Activated gamma-delta T cell treated with anti-CD3 and anti-CD28 coated beads, Interleukin-2, amount 50 U/mL, for 16 hours (primary cell): ENCODE measurements at places on chromosomes 3 and 15.

GRCh38 chr15:83323296-83323711, 38.8 kb upstream of the BNC1 start:
- no peak for DNase-seq

DNA sequence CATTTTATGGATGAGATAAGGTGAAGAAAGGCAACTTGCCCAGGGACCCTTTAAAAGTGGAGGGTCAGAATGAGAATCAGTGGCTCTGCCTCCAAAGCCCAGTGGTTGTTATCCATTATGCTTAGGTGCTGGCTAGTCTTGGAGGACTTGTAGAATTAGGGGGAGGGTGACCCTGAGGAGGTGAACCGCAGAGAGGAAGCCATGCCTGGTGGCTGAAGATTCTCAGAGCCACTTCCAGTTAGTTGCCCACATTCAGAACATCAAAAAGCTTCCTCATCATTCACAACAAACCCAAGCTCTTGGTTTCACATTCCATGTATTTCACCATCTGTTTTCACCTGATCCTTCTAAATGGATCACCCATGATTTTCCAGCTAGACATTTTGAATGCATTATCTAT, 11.2 kb downstream of the EBLN2 start:
- DNase-seq, result no peak

- DNase-seq, result no peak
Measured at GRCh38 chr3:147589016-147589415, 179.9 kb downstream of the ZIC1 start.

DNA sequence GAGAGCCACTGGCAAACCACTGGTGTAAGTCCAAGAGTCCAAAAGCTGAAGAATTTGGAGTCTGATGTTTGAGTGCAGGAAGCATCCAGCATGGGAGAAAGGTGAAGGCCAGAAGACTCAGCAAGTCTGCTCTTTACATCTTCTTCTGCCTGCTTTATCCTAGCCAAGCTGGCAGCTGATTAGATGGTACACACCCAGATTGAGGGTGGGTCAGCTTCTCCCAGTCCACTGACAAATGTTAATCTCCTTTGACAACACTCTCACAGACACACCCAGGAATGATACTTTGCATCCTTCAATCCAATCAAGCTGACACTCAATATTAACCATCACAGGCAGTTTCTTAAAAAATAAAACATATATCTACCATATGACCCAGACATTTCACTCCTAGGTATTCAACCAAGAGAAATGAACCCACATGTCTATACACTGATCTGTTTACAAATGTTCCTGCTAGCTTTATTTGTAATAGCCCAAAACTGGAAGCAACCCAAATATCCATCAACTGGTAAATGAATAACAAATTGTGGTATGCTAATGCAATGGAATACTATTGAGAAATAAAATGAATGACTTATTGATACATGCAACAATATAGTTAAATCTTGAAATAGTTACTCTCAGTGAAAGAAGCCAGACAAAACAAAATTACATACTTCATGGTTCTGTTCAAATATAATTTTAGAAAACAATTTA, 373.8 kb downstream of the ZNF385D start:
- DNase-seq, result no peak

DNA sequence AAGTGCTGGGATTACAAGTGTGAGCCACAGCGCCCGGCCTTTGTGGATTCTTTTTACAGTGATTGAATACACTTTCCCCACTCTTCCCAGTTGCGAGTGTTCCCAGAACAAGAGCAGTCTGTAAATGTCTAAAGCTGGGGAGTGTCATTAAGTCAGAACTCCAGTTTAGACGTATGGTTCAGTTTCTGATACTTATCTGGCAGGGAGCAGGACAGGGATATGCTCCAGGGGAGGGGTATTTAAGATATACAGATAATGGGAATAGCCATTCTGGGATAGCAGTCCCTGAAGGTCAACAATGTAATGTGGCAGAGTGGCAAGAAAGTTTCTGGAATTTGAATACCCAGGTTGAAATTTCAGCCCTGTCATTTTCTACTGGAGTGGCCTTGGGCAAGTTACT, 164.1 kb downstream of the SSR3 start:
- DNase-seq, result no peak

DNA sequence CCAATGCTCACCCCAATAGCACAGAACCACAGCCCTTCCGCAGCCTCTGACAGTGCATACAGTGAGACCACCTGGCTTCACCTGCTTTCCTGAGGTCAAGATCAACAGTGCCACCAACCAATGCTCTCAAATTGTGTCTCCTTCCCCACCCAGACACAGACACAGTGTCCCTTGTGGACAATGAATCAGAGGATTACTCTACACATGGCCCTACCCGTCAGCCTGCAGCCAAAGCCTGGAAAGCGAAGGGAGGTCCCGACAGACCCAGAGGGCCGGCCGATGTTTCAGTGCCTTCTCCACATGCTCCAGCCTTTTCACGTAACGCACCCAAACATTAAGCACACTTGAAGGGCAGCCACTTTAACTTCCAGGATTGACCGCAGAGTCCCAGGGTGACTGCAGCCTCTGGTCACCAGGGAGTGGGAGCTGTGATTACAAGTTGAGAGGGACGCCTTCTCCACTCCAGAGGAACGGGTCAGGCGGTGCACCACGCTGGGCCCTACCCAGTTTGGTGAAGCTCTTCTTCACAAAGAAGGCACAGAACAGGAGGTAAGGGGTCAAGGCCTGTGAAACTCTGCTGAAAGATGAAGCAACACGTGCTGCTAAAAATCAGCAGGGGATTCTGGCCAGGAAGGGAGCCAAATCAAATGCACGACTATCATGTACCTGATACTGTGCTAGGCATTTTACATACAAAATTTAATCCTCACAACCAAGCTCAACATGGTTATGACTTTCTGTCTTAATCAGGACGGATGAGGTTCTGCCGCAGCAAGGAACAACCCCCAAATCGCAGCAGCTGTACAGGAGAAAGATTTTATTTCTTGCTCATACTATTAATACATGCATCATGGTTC, 17.2 kb downstream of the KLHL25 start:
- DNase-seq, result no peak

DNA sequence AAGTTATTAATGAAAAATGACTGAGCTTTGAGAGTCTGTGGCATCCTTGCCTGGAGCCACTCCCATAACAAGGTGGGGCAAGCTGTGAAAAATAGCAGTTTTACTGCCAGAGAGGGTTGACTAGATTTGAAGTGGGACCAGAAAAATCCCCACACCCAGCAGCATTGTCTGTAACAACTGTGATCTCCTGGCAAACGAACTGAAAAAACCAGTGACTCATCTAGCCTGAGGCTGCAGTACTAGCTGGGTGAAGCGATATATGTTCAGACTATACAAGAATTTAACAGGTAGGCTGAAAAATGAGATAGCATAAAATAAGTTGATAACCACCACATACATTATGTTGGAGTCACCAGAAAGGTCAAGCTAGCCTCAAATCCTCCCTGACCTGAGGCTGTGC, 64.0 kb downstream of the DPH6 start:
- no peak for DNase-seq

GRCh38 chr15:62486041-62486440, 321.0 kb upstream of the C2CD4B start:
- DNase-seq, result no peak

DNA sequence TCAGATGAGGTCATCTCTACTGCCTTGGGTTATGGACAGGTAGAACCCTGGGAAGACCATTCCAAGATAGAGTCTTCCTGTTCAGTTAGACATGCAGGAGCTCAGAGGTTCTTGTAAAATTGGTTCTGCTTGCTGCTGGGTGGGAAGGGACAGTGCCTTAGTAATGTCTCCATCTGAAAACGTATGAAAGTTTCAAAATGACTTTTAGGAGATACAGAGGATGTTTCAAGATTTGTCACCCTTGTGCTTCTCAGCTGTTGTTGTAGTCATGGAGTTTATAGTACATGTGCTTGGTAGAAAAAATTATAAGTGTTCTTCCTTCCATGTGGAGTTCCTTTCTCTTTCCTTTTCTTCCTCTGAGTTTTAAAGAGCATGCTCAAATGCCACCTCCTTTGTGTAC, 885.2 kb upstream of the CFAP20DC start:
- DNase-seq, result no peak

DNA sequence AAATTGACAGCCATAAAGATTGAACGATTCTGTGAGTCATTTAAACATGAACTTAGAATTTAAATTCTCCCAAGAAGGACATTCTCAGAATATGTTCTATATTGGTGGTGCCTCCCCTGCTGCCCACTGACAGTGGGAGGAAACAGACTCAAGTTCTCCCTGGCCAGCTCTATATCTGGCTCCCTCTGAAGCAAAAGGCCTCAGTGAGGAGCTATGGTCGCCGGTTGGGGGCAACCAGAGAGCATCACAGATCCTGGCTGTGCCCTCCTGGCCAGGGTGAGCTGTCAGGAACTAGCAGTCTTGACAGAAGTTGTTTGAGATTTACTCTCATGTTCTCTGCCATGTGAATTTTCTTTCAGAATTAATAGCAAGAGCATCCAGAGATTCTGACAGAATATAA, 285.5 kb downstream of the NTRK3 start:
- no peak for DNase-seq

- no peak for DNase-seq
Measured at GRCh38 chr15:65211482-65211982, 259 bp upstream of the CILP start.

DNA sequence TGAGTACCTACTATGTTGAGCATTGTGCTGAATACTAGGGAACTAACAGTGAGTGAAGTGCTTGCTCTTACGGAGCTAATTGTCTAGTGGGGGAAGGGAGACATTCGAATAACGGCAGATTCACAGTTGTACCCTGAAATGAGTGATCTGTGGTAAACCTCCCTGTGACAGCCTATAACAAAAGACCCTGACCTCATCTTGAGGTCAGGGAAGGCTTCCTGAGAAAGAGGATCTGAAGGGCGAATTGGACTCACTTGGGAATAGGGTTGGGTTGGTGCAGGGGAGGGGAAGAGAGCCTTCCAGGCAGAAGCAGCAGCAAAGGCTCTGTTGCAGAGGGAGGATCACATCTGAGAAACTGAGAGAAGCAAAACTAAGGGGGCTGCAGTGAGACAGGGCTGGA, 13.2 kb downstream of the HPS3 start:
- no peak for DNase-seq

DNA sequence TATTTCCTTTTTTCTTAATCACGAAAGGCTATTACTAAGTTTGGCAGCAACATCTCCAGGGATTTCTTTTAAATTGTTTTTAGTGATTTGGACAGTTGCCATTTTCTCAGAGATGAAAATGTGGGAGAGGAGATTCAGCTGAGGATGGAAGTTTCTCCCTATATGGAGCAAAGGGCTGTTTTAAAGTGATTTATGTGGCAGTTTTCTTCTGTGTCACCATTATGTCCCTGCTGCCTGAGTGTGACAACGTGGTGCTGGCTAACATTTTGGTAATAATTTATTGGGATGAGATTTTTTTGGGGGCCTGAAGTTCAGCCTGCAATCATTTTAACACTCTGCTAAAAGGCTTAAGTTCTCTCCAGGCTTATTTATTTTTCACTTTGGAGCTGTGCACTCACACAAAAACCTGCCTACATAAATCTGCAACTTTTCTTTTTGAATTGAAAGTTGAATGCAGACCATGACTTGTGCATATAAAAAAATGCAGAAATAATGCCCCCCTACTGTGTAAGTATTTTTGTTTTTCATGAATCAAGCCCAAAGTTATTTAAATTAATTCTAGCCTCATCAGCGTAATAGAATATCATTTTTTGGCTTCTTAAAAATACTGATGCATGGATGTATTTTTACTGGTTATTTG, 210.9 kb downstream of the ZIC1 start:
- DNase-seq, result no peak

DNA sequence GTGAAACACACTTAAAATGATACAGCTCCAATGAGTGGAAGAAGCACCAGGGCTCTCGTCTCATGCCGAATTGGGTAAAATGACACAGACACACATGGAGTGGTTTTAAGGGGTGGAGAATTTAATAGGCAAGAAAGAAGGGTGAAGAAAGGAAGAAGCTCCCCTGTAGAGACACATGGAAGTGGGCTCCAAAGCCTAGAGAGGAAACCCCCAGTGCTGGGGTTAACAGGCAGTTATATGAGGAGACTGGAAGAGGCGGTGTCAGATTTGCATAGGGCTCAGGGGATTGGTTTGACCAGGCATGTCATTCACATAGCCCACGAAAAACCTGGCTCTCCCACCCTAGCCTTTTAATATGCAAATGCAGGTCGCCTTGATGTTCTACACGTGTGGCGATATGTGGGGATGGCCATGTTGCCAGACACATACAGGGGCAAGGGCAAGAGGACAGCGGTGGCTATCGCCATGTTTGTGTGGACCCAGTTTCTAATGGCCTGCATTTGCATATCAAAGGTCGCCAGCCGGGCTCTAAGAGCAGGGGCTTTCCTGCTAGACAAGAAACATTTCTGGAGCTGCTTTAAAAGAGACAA, 1.9 kb upstream of the DPH6 start:
- no peak for DNase-seq

DNA sequence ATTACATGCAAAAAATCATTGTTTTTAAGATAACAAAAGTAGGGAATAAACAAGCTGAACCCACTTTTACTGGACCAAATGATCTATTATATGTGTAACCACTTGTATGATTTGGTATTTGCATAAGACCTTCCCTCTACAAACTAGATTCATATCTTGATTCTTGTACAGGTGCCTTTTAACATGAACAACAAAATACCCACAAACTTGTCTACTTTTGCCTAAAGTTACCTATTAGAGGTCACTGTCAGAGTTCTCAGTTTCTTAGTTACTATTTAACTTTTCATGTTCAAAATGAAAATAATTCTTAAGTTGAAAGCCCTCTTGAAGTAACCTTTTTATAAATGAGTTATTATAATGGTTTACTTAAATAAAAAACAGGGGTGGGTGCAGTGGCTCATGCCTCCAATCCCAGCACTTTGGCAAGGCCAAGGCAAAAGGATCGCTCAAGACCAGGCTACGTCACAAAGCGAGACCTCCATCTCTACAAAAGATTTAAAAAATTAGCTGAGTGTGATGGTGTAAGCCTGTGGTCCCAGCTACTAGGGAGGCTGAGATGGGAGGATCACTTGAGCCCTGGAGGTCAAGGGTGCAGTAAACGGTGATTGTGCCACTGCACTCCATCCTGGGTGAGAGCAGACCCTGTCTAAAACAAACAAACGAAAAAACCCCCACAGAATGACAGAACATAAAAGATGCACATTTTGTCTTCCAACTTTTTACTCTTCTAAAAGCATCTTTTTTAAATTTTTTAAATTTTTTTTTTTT, 16.0 kb downstream of the ACTR8 start:
- DNase-seq, result no peak

GRCh38 chr3:86257955-86258641, 732.9 kb downstream of the VGLL3 start:
- DNase-seq, result no peak

- no peak for DNase-seq
Measured at GRCh38 chr3:184693011-184693975, 18.6 kb downstream of the MAGEF1 start.

- DNase-seq, result no peak
Measured at GRCh38 chr3:102791641-102792589, 357.1 kb downstream of the ZPLD1 start.

DNA sequence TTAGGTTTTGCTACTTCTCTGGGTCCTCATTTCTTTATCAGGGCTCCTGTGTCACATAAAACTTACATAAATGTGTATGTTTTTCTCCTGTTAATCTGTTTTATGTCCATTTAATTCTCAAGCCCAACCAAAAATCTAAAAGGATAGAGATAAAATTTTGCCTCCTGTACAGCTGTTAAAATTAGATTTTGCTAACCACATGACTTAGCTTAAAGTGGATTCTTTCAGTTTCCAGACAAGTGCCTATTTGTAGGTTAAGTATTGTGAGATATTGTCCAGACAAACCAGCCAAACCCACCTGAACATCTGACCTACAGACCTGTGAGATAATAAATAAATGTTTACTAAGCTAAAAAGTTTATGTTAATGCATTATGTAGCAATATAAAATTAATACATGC, 465.5 kb downstream of the SI start:
- DNase-seq, result no peak
